ENCODE measurements at places on chromosomes 2 and 18. TPM values are rescaled to one million over a fixed set of nuclear protein-coding genes. Genes with fewer than 3 reads are reported as not detected.

Gene SAG
- not detected for total RNA-seq

Gene IGFBP5
- not detected for total RNA-seq

Gene MC5R
- not detected for total RNA-seq

Gene PFN4
- not detected for total RNA-seq

Gene HNMT
- total RNA-seq = not detected

Gene ATOH8
- not detected for total RNA-seq

Gene MEP1B
- not detected for total RNA-seq

Gene DPY30
- 78.3 TPM for total RNA-seq

Gene DNAH7
- total RNA-seq = 0.08 TPM

Gene IL1F10
- total RNA-seq = not detected

Gene LBH
- 123 TPM for total RNA-seq

Gene PIK3C3
- total RNA-seq = 57.9 TPM

Gene CAMKMT
- 12.0 TPM for total RNA-seq

Gene CFAP53
- total RNA-seq = 0.25 TPM

Gene BIRC6
- total RNA-seq = 71.2 TPM

Gene PLCD4
- total RNA-seq = 0.10 TPM

Gene POTEE
- 0.29 TPM for total RNA-seq

Gene SLC14A1
- 4.1 TPM for total RNA-seq

Gene KCNG2
- total RNA-seq = not detected

Gene UGT1A6
- total RNA-seq = not detected

Gene ATP8B1
- total RNA-seq = 0.06 TPM

Gene LDLRAD4
- 38.3 TPM for total RNA-seq

Gene BMP10
- not detected for total RNA-seq

Gene SLC5A7
- total RNA-seq = not detected

Gene STRADB
- 25.8 TPM for total RNA-seq

Gene HRH4
- total RNA-seq = not detected

Gene GNLY
- 22.1 TPM for total RNA-seq

Gene EHD3
- 1.9 TPM for total RNA-seq

Gene BOLL
- total RNA-seq = not detected

Gene ALLC
- not detected for total RNA-seq

Gene SLC40A1
- total RNA-seq = 1.4 TPM

Gene CD8B
- 251 TPM for total RNA-seq

Gene SS18
- 52.0 TPM for total RNA-seq

Gene C2orf78
- total RNA-seq = not detected

Gene CNTNAP5
- not detected for total RNA-seq

Gene SUCLG1
- total RNA-seq = 70.0 TPM

Gene C2orf66
- not detected for total RNA-seq

Gene AP1S3
- total RNA-seq = 15.5 TPM

Gene CYP27A1
- not detected for total RNA-seq

Gene RGPD4
- 0.67 TPM for total RNA-seq

Gene C18orf54
- total RNA-seq = 10.9 TPM

Gene NGEF
- total RNA-seq = 0.13 TPM

Gene C1D
- 33.4 TPM for total RNA-seq

Gene GREB1
- 0.86 TPM for total RNA-seq

Gene TET3
- 14.9 TPM for total RNA-seq

Gene ARHGEF33
- 0.42 TPM for total RNA-seq

Gene ANKRD62
- total RNA-seq = not detected

Data from activated CD8-positive, alpha-beta memory T cell treated with anti-CD3 and anti-CD28 coated beads for 36 hours (primary cell).